ENCODE measurements at places on chromosomes 5 and 9.

DNA sequence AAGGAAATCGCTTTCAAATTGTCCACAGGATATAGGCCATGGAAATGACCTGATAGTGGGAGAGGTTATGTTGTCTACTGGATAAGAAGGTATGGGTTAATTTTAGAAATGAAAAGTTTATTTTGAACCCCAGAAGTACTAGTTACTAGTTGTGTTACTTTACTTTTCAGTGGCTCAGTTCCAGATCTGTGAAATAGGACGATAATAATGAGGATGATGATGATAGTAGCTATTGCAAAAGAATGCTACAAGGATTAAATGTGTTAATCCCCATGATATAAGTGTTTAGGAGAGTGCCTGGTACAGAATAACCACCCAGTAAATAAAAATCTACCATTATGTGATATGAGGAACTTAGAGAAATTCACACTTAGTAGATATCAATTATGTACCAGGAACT lies 120.8 kb downstream of the PDE4D start:
- DNase-seq = no peak

- DNase-seq = no peak
These were observed 33.0 kb downstream of the FRMPD1 start for GRCh38 chr9:37683531-37684371.

DNA sequence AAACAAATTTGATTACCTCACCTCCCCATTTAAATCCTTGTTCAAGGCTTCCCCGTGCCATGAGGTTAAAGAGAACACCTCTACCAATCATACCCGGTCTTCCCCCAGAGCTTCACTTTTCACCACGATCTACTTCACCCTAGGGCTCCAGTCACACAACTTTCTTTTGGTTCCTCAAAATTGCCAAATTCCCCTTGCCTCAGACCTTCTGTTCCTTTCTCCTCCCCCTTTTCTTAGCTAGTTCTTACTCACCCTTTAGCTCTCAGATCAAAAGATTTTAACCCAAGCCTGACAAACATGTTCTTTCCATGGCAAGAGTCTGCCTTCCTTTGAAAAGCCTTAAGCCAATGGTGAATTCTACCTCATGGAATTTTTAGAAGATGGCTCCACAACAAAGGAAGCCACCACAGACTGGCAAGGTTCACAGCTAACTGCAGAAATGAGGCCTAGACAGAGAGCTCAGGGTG lies 56.7 kb downstream of the MAPKAP1 start:
- DNase-seq = no peak

DNA sequence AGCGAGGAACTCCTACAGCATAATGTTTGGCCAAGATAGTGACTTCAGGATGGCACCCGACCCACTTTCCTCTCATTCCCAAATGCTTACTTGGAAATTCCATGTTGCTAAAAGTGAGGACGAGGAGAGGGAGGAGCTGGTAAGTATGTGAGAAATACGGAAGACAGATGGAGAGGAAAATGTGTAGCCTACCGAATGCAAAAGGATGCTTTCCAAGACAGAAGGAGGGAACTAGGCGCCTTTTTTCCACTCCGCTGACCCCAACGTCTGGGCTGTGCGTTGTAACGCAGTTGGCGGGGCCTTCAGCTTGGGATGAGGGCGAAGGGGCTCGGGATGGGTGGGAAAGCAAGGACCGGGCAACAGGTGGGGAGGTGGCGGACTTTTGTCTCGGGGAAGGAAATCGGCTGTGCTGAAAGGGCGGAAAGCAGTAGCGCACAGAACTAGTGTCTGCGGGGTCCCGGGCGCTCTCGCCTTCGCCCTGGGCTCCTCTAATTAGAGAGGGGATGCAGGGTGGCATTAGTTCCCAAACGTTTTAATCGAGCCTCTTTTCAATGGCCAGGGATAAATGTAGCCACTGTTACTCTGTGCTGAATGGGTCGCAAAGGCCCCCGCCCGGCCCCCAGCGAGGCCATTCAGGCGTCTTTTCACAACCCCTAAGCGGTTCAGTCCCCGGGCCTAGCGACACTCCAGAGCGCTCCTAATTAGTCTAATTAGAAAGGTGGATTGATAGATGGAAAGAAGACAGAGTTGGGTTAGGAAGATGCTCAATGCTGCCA lies 12.6 kb downstream of the FOXD1 start:
- DNase-seq = no peak

GRCh38 chr5:40681363-40682153 lies 1.8 kb downstream of the PTGER4 start:
- DNase-seq = peak; percentile 27

DNA sequence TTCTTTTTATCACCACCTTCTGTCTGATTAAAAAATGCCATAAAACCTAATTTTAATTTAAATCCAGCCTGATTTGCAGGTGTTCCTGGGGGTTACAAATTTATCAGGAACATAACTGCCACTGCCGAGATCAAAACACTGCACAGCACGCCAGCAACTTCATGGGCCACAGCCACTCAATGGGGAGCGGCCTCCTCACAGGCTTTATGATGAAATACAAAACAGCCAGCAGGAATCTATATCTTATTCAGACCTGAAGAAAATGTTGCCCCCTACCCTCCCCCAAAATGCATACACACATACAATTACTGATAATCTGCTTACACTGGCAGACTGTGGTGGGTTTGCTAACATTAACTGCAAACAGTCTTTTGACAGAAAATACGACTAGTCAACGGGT lies 151.7 kb upstream of the POU5F2 start:
- DNase-seq = no peak

- no peak for DNase-seq
These were observed 611.8 kb downstream of the TLE1 start for GRCh38 chr9:81077572-81077971.

- DNase-seq = no peak
These were observed 517.7 kb upstream of the WWC1 start for GRCh38 chr5:167773668-167774301.

GRCh38 chr9:79390781-79391770 lies 180.7 kb upstream of the TLE4 start:
- DNase-seq = no peak

DNA sequence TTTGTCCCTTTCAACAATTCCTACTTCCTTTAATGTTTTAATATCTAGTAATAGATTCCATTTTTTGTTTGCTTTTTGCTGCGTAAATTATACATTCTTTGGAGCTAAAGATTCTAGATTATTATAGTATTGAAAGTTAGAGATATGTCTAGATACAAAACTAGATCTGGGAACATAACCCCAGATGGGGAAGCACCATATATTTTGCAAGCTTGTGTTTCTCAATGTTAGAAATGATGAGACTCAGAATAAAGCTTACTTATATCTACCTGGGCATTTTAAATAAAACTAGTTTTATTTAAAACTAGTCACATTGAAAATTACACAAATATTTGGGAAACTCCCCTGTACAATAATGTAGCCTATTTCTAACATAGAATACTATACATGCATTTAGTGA lies 32.2 kb downstream of the TRIO start:
- DNase-seq = no peak

GRCh38 chr5:132420706-132421272 lies 51.3 kb downstream of the SLC22A5 start:
- no peak for DNase-seq

Measured in left ventricle myocardium inferior (tissue), 1 donor.